AG10803 (cell line): ENCODE measurements at places on chromosomes 3 and 15.

GRCh38 chr3:114586119-114586518, 292.3 kb downstream of the TIGIT start:
- DNase-seq = peak; percentile 28

DNA sequence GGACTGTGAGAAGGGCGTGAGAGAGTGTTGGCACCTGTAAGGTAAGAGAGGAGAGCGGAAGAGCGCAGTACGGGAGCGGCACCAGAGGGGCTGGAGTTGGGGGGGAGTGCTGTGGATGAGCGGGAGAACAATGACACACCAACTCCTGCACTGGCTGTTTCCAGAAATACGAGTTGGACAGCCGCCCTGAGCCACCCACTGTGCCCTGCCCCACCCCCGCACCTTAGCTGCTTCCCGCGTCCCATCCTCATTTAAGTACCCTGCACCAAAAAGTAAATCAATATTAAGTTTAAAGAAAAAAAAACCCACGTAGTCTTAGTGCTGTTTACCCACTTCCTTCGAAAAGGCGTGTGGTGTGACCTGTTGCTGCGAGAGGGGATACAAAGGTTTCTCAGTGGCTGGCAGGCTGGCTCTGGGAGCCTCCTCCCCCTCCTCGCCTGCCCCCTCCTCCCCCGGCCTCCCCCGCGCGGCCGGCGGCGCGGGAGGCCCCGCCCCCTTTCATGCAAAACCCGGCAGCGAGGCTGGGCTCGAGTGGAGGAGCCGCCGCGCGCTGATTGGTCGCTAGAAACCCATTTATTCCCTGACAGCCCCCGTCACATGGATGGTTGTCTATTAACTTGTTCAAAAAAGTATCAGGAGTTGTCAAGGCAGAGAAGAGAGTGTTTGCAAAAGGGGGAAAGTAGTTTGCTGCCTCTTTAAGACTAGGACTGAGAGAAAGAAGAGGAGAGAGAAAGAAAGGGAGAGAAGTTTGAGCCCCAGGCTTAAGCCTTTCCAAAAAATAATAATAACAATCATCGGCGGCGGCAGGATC, at the start of gene SOX2:
TSS of gene SOX2 (plus strand) at position 601 of the 811 bp plus-strand sequence. CDS start 436 bp downstream, outside the sequence.
- peak; percentile 17 for DNase-seq

GRCh38 chr3:146772211-146772743, 167.1 kb upstream of the PLSCR5 start:
- no peak for DNase-seq

DNA sequence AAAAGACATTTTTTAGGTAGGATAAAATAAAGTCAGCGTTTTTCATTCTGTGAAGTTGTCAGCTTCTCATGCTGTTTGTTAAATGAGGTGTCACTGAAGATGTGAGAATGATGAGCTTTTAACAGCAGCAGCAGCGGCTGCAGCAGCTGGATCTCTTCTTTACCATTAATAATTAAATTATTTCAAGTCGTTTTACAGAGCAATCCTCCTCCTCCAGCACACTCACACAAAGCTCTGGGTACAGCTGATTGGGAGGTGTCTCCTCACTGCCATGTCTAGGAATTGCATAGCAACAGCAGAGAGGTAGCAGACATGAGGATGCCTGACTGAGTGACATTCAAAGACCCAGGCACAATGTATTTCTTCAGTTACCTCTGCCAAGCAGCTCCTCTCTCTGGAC, 46.7 kb upstream of the PLAAT1 start:
- DNase-seq = no peak

DNA sequence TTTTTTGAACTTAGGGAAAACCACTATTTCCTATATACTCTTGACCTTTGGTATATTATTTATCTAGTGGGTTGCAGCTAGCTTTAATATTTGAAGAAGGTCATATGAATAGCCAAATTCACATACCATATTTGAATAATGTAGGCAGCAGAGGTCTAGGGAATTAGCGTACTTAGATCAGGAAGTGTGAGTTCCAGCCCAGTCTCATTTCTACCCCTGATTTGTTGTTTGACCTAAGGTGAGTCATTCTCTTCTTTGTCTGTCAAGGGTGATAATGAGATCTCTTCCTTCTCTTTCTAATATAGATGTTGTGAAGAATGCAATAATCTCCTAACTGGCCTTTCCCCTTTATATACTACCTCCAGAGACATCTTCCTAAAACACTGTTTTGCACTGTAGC, 36.6 kb upstream of the ZPLD1 start:
- DNase-seq = no peak

GRCh38 chr3:141421639-141422319, 53.5 kb downstream of the ZBTB38 start:
- peak; percentile 66 for DNase-seq

DNA sequence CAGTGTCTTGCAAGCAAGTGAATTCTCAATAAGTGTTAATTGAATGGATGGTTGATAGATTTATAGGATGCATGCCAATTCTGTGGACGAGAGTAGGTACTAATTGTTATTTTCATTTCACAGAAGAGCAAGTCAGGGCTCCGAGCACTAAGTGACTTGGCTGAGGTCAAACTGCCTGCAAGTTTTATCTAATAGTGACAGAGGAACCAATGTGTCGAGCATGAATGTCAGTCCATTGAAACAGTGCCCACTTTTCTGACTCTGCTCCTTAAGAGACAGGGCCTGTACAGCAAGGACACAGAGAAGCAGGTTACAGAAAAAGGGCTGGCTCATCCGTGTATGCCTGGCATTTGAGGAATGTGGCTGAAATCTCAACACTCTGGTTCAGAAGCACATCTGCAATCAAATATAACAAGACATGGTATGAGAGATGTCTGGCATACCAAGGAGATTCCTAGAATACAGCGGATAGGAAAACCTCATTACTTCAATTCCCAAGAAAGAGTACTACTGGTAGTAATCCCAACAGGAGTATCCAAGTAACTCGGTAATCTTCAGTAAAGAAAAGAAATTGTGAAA, 6.0 kb upstream of the B3GNT5 start:
- DNase-seq = peak; percentile 48

GRCh38 chr3:110680450-110680849, 391.2 kb upstream of the NECTIN3 start:
- DNase-seq = no peak

DNA sequence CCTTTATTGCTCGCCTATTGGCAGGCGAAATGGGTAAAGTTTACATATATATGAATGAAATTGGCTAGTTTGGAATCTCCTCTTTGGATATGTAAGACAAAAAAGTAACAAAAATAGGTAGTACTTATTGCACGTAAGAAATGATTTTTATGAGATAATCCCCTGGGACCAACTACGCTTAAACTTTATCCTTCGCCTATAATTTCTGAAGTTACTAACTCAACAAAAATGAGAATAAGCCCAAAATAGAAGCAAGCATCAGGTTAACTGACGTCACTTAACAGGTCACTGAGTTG, 438 bp upstream of the SLC49A4 start:
- DNase-seq = peak; percentile 47

DNA sequence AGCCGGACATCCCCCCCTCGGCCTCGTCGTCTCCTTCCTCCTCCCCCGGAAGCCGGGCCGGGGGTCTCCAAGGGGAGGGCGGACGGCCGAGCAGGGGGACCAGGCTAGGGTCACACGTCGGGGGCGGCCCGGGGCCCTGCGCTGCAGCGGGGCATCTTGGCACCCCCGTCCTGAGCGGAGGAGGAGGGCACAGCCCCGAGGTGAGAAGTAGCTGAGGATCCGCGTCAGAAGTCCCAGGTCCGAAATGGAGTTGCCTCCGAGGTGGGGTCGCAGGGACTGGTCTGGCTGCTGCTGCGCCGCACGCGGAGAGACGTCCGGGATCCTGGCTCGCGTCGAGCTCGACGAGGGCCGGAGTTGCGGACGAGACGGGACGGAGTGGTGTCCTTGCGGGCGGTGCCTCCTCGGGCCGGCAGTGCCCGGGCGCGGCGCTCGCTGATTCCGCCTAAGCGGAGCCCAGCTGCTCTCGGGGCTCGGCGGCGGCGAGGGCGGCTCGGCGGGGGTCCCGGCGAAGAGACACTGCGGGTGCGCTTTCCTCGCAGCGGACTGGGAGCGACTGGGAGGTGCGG, at the start of gene ADCY5:
TSS of gene ADCY5 (minus strand) at position 555 of the 566 bp plus-strand sequence. CDS start at position 10, 545 bp downstream.
- no peak for DNase-seq
